ENCODE measurements at places on chromosomes 5 and 9.
A peak's percentile ranks its signal among the peaks of the same experiment; 100 is the strongest.

DNA sequence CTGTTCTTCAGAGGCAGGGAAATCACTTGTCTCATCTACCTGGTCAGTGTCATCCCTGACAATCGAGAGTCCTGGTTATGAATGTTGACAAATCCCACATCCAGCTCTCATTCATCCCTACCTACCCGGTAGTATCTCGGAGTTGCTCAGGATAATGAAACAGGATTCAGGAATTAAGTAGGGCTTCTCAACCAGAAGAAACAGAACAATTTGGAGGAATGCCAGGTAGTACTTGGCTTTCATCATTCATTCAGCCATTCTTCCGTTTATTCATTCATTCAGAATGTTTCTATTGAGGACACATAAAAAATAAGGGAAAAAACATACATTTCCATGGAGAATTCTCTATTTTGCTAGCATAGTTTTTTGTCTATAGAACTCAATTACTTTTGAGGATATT lies 195.0 kb downstream of the ARHGEF28 start:
- DNase-seq = no peak

GRCh38 chr5:181020688-181021087 lies 19.4 kb upstream of the BTNL9 start:
- DNase-seq = no peak

- no peak for DNase-seq
Measured at GRCh38 chr9:2593744-2594143, 27.8 kb upstream of the VLDLR start.

GRCh38 chr5:136311999-136312398 lies 53.3 kb downstream of the TRPC7 start:
- DNase-seq = no peak

DNA sequence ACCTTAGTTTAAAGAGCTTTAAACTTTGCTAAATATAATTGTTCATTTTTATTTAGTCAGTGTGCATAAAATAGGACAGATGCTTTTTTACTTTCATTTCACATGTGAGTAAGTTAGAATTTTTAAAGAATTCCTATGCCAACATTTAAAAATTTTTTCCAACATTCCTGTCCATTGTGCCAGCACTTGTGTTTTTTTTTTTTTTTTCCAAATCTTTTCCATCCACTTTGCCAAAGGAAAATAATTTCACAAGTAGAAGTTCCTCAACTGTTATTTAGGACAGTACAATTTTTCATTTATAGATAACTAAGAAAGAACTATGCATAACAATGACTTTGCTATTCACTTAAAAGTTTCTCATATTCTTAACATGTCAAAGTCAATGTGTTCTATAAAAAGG lies 189.5 kb downstream of the ADAMTS6 start:
- DNase-seq = no peak

DNA sequence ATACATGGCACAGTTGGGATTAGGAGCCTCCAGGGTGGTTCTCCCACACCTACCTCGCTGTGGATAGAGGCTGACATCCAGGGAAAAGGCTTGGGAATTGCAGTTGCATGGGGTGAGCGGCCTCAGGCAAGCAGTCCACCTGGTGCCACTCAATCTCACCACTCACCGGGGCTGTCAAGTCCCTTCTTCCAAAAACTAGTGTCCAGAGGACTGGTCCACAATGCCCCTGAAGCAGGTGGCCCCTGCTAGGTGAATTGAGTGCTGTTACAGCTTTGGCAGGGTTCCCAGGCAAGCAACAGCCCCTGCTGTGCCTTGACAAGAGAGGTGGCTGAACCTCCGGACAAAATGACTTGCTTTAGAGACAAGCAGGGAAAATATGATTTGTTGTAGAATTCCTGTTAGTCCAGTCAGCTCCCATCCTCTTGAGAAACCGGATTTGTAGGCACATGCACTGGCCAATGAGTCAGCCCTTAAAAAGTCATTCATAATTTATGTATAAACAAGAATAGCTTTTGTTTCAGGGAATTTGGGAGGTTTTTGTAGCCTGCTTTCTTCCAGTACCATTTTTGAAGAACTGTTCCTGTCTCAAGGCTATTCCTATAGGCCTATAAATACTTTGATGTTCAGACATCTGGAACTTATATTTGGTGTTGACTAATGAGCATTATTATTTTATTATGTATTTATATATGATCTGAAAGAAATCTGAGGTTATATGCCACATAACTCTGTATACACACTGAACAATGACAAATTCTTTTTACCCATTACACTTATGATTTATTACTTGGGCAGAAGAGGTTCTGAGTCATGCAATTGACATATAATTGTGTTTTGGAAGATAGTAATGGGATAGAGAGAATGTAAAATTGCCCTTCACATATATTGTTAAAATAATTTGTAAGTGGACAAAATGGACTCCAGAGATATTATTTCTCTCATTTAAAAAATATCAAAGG lies 411.1 kb downstream of the ACTL7B start:
- DNase-seq = no peak

- DNase-seq = no peak
Measured at GRCh38 chr9:37146410-37146809, 26.0 kb downstream of the ZCCHC7 start.

DNA sequence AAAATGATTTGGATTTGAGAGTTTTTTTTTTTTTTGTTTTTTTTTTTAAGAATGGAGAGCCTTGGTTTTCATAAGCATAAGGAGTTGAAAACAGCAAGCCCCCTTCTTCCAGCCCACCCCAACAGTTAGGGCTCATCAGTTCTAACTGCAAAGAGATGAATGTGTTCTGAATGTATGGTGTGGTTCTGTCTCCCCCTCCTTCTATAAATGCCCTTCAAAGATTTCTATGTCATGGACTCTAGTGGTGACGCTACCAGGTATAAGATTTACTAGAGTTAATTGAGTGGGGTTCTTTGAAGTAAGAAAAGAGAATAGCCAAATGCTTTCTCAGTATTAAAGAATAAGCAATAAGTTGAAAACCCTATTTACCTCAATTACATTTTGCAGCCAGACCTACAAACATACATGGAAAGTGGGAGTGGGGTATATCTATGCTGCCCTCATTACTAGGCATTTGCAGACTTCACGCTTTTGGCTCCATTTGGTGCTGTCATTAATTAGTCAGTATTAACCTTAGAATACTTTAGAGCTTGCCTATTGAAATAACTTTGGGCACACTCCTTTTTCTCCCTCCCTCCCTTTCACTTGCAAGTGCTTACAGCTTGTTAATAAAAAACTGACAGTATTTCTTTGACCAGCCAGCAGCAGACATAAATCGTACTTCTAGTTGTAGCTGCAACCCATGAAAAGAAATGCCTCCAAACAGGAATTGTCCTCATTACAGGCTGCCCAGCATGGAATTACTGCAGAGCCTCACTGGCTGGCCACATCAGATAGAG lies 667.2 kb upstream of the ZNF608 start:
- no peak for DNase-seq

DNA sequence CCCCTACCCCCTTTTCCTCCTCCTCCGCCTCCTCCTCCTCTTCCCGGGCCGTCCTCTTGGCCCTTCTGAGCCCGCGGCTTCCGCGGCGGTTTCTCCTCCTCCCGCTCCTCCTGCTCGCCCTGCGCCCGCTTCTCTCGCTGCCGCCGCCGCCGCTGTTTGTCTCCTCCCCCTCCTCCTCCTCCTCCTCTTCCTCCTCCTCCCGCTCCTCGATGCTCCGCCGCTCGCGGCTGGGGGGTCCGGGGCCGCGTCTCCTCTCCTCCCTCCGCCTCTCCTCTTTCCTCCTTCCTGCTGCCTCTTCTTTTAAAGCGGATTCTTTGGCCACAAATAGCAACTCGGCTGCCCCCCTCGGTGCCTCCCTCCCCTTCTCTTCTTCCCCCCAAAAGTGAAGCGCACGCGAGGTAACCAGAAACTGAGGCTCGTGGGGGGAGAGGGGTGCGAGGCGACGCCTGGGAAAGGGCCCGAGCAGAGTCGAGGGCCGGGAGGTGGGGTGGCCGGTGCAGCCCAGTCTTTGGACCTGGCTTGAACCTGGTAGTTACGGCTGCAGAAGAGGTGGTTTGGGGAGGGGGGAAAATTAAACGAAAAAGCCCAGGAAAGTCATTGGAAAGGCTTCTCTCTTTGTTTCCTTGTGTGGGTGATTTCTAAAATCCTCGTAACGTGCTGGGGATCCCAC lies 1058.5 kb upstream of the DMAC1 start:
- DNase-seq = peak; percentile 50

GRCh38 chr5:102668220-102668932 lies 86.7 kb upstream of the PAM start:
- no peak for DNase-seq
